Memory B cell (primary cell): ENCODE measurements at places on chromosomes 7 and 10.
A peak's percentile ranks its signal among the peaks of the same experiment; 100 is the strongest.

- DNase-seq: no peak
Observed at GRCh38 chr10:86074294-86074693, 292.3 kb downstream of the GRID1 start.

GRCh38 chr10:129894698-129895097 lies 69.4 kb downstream of the EBF3 start:
- no peak for DNase-seq

- no peak for DNase-seq
Observed at GRCh38 chr7:127949769-127950222, 81.4 kb downstream of the LRRC4 start.

- no peak for DNase-seq
Observed at GRCh38 chr10:654647-654996, 34.8 kb downstream of the DIP2C start.

GRCh38 chr10:63281967-63282366 lies 148.8 kb downstream of the NRBF2 start:
- DNase-seq: no peak

GRCh38 chr10:17787087-17787961 lies 21.8 kb upstream of the MRC1 start:
- no peak for DNase-seq

DNA sequence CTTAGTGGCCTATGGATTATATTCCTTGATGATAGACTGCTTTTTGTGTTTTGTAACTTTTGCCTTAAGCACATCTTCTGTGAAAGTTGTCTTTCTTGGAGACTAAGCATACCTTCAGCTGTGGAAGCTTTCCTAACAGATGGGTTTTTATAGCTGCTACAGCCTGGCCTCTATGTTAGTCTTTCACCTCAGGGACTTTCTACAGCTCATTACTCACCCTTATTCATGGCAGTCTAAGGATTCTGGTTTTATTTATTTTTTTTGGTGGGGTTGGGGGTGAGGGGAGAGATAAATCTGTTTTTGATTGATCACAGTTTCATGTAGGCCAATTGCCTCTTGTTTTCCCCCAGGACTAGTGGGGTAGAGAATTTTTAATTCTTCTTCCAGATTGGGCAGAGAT lies 219.9 kb downstream of the DKK1 start:
- no peak for DNase-seq

DNA sequence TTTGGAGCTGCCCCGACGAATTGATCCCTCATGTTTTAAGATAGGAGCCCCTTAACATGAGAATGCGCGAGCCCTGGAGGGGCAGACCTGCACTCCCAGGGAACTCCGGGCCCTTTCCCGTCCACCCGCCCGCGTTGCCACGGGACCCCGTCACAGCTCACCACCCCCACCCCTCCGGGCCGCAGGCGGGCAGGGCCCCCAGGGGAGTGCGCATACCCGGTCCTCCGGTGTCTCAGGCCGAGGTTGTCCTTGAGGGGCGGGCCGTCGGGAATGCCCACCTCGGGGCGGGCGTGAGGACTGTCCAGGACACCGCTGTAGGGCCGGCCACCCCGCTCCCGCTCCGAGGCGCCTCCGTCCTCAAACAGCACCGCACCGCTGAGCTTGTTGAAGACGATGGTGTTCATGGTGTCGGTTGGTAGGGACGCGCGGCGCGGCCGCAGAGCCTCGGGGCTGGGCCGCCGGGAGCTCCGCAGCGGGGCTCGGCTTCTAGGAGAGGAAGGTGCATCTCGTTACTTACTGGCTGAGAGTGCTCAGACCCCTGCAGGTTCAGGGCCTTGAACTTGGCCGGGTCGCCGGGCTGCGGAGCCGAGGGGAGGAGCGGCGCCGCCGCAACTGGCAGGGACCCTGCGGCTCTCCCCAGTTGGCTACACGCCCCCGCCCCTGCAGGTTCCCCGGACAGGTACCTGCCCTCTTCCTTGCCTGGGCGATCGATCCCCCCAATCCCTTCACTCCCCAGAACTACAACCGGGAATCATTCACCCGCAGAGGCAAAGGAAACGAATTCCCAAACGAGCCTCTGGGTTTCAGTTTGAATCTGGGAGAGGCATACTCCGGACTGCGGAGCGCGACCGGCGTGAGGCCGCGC lies 2.4 kb downstream of the MKX start:
- DNase-seq: peak; percentile 31

DNA sequence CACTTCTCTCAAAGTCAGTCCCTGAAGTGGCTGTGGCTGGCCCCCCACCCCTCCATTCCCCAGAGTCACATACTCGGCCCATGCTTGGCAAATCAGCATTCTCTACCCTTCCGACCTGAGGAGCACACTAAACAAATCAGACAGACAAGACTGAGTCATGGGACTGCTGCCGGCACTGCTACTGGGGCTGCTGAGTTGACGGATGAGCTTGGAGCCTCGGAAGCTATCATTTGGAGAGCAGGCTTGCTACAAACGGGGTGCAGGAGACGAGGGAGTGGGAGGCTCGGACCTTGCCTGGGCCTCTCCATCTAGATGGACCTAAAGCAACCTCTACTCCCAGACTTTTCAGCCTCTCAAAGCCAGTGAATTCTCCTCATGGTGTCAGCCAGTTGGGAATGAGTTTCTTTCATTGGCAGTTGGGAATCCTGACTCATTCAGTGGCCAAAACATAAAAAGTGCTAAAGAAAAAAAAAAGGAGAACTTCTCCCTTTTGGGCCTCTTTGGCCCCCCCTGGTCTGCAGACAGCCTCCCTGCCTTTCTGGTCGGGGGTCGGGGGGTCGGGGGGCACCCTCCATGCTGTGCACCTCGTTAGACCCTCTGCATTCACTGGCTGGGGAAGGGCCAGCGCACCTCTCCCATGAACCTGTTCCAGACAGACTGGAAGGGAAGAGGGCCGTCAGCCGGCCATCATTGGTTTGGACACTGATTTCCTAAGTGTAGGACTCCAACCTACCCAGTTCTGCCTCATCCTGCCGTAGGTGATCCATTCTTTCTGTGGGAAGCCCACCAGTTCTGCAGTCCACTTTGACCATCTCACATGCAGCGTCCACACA lies 52.3 kb upstream of the COL13A1 start:
- no peak for DNase-seq

DNA sequence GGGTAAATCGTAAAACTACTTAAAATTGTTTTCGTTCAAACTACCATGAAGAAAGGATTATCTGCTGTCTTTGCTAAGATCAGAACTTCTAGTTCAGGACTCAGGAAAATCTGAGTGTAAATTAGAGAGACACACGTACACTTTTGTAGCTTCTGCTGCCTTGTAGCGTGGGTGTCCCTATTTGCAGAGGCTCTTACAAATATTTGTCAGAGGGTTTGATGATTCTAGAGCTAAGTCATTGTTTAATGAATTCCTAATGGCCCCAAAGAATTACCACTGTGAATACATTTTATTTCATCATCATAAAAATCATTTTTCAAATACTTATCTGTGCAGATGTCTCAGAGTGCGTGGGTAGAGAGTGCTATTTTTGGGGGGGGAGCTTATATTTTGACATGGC lies 314.9 kb downstream of the LRMDA start:
- DNase-seq: no peak
